ENCODE measurements at places on chromosomes 12 and 14. TPM values are rescaled to one million over a fixed set of nuclear protein-coding genes. Genes with fewer than 3 reads are reported as not detected.
A peak's percentile ranks its signal among the peaks of the same experiment; 100 is the strongest.

- peak; percentile 35 for ATAC-seq
These were observed 15.6 kb downstream of the ACVRL1 start for GRCh38 chr12:51922762-51923505.

GRCh38 chr14:105401699-105402098 lies 3.4 kb downstream of the TEX22 start:
- no peak for ATAC-seq

GRCh38 chr12:83826112-83826511 lies 1086.5 kb downstream of the SLC6A15 start:
- ATAC-seq = peak; percentile 76

DNA sequence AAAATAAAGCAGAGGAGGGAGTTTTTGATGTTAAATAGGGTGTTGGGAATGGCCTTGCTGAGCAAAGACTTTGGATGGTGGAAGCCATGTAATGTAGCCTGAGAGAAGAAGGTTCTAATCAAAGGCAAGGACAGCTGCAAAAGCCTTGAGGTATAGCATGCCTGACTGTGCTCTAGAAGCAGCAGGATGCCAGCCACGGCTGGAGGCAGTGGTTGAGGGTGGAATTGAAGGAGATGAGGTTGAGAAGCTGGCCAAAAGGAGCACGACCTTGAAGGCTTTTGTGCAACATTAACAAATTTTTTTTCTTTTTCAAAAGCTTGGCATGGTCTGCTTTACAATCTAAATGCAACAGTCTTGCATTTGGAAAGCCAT lies 42.3 kb upstream of the CSRP2 start:
- ATAC-seq = no peak

- no peak for ATAC-seq
These were observed 448.1 kb downstream of the NPAS3 start for GRCh38 chr14:33386781-33387180.

GRCh38 chr12:88453323-88453722 lies 126.9 kb downstream of the KITLG start:
- peak; percentile 80 for ATAC-seq

GALNT9 gene
- total RNA-seq = not detected

PAWR gene
- total RNA-seq = 55.9 TPM

NPAS3 gene
- total RNA-seq = 0.08 TPM

IL22 gene
- total RNA-seq = 0.44 TPM

All from esophagus mucosa (tissue), 1 donor.